ENCODE measurements at places on chromosomes 13 and 19.

GRCh38 chr19:595326-596262, 5.9 kb downstream of the HCN2 start:
- no peak for DNase-seq

- no peak for DNase-seq
Measured at GRCh38 chr13:96963786-96964475, 30.3 kb downstream of the OXGR1 start.

DNA sequence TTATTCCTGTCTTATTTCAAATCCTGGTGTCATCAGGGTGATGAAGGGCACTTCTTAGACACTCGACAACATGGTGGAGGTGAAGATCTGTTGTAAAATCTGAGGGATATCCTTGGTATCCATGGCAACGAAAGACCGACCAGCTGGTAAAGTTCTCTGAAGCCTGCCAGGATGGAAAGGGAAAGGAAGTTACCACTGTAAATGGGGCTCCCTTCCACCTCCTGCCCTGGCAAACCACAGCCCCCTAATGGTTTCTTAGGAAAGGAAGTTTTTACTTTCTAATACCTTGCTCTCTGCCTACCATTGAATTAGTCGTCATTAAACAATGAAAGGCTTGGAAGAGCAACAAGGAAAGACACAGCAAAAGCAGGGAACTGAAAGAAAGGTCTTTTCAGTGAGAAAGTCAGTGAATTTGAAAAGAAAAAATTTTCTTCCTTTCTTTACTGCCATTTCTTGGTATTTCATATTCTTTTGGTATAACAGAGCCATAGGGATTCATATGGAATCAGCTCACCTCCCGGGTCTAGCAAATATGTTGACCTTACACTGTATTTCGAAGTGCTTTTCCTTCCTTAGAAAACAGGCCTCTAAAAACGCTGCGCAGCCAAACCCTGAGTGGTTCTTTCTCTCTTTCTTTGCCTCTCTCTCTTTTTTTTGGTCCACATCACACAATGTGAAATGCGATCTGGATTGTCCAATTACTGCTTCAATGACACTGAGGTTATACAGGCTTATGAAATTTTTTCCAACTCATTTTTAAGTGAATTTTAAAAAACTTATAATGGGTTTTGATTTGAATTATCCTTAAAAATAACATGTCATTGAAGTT, 111.0 kb downstream of the RGCC start:
- no peak for DNase-seq

GRCh38 chr19:8265872-8266271, 42.3 kb downstream of the CD320 start:
- no peak for DNase-seq

Measured in stimulated activated CD8-positive, alpha-beta memory T cell treated with anti-CD3 and anti-CD28 coated beads, Interleukin-15, amount 100 ng/mL, for 1 hour (primary cell).